ENCODE measurements at places on chromosomes 1 and 21.

DNA sequence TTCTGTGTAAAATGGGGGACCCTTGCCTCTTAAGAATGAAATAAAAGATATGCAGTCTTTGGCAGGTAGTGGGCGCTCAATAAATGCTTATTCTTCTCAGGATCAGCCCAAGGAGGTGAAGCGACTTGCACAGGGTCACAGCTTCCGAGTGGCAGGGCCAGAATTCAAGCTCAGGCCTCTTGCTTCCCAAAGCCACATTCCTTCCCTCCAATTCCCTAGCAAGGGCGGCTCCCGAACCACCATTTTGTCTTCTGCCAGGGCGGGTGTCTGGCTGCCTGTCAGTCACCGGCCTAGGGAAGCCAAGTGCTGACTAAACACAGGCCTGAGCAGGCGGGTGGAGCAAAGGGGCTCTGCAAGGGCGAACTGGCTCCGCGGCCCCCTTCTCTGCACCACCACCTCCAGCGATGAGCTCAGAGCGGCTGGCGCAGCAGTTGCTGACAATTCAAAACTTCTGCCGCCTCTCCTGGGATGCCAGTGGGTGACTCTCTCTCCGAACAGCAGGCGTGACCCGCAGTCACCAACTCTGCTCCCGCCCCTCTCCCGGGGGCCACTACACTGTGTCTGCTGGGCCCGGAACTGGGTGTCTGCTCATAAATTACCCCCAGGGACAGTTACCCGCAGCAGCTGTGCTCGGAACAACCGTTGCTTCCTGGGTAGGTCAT, 10.8 kb downstream of the GPR3 start:
- peak; percentile 51 for DNase-seq

GRCh38 chr1:91148641-91149069, 126.8 kb upstream of the ZNF644 start:
- no peak for DNase-seq

GRCh38 chr1:25688390-25689119, 72.0 kb downstream of the MAN1C1 start:
- DNase-seq: no peak

DNA sequence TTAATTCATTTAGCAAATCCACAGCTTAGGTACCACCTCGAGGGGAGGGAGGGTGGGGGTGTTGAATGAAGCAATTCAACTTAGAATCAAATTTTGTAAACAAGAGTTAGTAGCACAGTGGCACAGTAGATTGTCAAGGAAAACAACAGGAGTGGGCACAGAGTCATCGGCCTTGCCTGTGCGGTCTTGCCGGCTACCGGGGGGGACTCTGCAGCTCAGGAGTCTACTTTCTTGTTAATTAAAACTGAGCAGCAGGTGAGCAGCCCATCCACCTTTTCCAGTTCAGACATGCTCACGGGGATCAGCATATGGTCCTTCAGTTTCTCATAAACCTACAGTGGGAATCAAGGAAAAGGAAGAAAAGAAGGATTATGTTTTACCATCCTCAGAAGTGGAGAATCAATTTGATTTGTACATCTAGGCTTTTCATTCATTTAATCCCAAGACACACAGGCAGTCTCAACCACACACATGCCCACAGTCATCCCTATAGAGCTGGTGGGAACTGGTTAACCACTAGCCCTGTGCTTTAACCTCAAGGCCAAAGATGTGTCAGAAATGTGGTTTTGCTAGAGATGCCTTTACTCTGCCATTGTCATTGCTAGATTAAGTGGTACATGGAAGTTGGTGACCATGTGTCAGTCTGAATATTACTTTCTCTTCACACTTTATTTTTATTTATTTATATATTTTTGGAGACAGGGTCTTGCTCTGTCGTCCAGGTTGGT, 45.0 kb upstream of the BCL10 start:
- DNase-seq: peak; percentile 89

- DNase-seq: no peak
These were observed 232.6 kb downstream of the COL11A1 start for GRCh38 chr1:102875756-102876155.

GRCh38 chr1:157363660-157364140, 188.6 kb downstream of the FCRL5 start:
- peak; percentile 40 for DNase-seq

DNA sequence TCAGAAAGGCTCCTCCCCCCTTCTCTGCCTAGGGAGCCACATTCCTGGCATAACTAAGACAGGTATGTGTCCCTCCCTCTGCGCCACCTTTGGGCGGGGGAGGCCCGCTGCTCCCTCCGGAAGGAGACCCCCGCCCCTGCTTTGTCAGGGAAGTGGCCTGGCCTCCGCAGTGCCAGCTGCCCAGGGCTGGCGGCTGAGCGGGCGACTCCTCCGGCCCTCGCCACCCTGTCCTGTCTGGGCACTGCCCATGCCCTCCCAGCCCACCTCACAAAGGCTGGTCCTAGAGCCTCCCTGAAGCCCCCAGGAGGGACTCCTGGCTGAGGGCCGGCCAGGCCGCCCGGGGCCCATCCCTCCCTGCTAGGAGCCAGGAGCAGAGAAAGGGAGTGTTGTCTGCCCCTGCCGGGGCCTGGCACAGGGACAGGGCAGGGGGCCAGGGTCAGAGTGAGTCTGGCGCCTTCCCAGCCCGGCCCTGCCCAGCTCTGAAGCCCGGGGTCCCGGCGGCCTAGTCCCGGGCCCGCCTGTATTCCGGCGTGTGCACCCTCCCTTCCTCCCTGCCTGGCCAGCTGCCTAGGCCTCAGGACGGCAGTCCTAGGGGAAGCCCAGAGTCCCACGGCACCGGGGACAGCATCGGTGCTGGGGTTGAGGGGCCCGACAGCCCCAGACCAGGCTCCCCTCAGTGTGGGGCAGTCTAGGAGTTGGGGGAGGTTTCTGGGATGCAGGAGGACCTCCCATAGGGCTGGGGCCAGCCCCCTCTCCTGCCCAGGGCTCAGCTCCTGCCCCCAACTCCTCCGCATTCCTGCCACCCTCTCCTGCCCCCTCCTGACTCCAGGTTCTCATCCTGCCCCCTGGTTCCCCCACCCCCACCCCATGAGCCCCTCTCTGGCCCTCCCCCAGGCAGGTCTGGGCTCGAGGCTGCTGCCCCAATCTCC, 5.1 kb downstream of the AGRN start:
- no peak for DNase-seq

GRCh38 chr1:6859415-6860343, 74.4 kb downstream of the CAMTA1 start:
- DNase-seq: peak; percentile 95

GRCh38 chr1:3863231-3863935, 6.1 kb downstream of the DFFB start:
- DNase-seq: no peak

DNA sequence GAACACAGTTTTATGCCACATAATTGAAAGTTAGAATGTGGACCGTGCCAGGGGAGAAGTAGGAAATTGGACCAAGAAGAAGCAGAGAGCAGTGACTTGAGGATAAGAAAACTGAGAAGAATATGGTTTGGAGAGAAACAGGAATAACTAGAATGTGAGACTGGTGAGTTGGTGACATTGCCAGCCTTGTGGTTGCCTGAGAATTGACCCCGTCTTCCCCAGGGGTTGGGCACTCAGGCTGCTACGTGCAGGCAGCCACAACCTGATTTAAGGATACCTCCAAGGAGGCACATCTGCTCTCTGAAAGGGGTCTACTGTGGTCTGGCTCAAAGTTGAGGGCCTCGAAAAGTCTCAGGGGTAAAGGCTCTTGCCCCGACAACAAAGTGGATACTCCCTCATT, 112.1 kb upstream of the ARTN start:
- no peak for DNase-seq

DNA sequence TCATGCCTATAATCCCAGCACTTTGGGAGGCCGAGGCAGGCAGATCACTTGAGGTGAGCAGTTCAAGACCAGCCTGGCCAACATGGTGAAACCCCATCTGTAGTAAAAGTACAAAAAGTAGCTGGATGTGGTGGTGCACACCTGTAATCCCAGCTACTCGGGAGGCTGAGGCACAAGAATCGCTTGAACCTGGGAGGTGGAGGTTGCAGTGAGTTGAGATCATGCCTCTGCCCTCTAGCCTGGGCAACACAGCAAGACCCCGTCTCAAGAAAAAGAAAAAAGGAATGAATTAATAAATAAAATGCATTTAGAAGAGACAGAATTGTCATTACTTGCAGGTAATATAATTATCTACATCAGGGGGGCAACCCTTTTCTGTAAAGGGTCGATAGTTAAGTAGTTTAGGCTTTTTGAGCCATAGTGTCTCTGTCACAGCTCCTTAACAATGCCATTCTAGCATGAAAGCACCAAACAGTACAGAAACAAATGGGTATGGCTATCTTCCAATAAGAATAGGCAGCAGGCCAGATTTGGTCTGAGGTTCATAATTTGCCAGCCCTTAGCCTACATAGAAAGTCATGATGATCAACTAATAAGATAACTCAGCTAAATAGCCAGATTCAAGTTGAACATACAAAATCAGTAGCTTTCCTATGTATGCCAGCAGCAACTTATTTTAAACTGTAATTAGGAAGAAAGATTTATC, 56.8 kb downstream of the RPRD2 start:
- DNase-seq: no peak

DNA sequence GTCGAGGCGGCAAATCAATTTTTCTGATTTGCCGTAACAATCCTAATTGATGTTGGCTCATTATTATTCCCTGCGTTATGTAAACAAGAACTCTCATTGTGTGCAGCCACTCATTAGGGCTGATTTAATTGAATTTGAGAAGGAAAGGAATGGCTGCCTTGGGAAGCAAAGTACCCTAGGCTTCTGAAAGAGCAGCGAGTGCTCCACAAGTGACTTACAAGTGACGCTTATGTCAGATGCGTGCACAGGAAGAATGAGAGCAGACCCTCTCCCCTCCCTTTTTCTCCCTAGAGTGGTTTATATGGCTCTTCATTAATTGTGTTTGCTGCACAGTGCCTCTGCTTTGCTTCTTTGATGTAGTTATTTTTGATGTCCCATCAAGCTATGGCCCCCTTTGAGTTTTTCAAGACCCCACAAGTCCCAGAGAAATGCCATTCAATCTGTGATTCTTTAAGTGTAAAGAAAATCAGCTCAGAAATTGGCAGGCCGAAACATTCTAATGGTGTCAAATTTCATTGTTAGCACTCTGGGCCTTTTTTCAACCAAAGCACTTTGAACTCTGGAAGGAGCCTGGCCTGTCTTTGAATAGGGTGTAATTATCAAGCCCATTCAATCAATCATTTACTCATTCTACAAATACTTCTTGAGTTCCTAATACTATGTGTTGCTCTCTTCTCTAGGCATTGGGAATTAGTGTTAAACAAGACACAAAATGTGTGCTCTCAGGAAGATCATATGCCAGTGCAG, 86.8 kb upstream of the VAV3 start:
- no peak for DNase-seq

DNA sequence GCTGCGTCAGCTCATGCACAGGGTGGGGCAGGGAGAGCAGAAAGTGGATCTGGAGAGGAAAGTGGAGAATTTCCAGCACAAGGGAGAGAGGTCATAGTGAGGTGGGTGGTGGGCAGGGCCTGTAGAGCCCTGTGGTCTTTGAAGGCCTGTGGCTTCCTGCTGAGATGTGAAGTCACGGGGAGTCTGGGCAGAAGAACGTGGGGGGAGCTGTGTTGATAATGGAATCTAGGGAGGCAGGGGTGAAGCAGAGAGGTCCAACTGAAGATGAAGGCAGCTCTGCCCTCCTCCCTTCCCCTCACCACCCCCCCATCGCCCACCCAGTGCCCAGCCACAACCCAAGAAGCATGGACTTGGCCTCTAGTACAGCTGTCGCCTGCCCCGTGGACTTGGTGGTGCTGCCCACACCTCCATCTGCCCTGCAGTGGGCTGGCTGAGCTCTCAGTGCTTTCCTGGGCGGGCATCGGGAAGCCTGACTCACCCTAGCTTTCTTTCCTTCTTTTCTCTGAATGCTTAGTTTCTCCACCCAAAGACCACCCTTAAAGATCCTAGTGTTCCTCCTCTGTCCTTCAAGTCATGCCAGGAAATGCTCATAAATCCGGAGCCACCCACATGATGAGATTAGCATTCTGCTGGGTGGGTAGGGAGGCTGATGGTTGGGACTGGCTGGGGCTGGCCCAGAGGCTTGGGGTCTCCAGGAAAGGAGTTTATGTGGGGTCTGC, 186.1 kb downstream of the TRABD2B start:
- no peak for DNase-seq

GRCh38 chr1:215543191-215543606, 23.9 kb upstream of the KCTD3 start:
- DNase-seq: peak; percentile 96

DNA sequence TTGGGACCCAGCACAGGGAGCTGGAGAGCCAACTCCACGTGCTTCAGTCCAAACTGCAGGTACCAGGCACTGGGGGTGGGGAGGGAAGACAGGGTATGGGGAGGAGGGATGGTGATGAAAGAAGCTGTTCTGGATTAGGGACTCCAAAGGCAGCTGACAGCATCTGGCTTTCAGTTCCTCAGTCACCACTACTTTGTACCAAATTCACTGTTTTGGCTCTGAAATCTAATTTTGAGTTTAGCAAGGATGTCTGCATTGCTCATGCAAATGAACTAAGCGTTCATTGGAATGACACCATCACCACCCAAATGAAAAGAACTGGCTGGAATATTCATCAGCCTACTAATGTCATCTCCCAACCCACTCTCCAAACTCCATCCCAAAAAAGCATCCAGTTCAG, 8.7 kb downstream of the C1orf74 start:
- DNase-seq: no peak

DNA sequence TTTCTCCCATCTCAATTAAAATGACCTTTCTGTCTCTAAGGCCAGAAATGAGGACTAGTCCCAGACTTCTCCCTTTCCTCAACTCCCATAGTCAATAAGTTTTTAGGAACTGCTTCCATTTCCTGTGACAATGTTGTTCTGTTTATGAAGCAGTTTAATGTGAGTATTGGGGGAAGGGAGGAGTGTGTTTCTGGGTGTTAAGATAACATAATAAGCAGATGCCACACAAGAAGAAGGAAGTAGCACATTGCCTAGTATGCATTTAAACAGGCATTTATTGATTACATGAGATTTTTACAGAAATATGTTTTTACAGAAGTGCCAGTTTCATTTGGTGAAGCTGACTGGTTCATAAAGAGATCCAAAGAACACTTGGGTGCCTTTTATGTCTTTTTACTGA, 65.6 kb upstream of the TNR start:
- no peak for DNase-seq

DNA sequence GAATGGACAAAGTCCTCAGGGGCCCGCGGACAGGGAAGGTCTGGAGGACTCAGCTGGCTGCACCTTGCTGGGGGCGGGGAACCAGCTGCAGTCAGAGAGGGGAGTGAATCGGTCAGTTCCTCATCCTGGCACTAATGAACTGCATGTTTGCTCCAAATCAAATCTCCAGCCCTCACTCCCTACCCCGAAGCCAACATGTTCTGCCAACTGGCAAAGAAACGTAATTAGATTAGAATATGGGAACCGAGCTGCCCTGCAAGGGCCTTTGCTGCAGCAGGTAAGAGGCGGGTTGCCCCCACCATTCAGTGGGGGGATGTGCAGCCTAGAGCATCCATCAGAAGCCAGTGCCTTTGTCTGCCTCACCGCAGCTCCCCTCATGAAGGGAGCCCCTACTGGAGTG, 121.1 kb downstream of the AJAP1 start:
- DNase-seq: no peak

GRCh38 chr1:47841356-47841755, 155.8 kb downstream of the TRABD2B start:
- DNase-seq: no peak

GRCh38 chr21:44527156-44527982, 12.6 kb downstream of the KRTAP10-1 start:
- DNase-seq: no peak

GRCh38 chr1:77350012-77350770, 68.4 kb downstream of the AK5 start:
- DNase-seq: no peak

GRCh38 chr1:25100151-25100833, 132.0 kb downstream of the SYF2 start:
- no peak for DNase-seq

- DNase-seq: no peak
These were observed 72.7 kb downstream of the UBE4B start for GRCh38 chr1:10105484-10105883.

All from HCEC 1CT (cell line).